ENCODE measurements at places on chromosomes 13 and 19.

- no peak for DNase-seq
Measured at GRCh38 chr19:11465600-11465999, 15.2 kb downstream of the ELAVL3 start.

GRCh38 chr13:20378721-20379120 lies 146.6 kb upstream of the GJB6 start:
- no peak for DNase-seq

DNA sequence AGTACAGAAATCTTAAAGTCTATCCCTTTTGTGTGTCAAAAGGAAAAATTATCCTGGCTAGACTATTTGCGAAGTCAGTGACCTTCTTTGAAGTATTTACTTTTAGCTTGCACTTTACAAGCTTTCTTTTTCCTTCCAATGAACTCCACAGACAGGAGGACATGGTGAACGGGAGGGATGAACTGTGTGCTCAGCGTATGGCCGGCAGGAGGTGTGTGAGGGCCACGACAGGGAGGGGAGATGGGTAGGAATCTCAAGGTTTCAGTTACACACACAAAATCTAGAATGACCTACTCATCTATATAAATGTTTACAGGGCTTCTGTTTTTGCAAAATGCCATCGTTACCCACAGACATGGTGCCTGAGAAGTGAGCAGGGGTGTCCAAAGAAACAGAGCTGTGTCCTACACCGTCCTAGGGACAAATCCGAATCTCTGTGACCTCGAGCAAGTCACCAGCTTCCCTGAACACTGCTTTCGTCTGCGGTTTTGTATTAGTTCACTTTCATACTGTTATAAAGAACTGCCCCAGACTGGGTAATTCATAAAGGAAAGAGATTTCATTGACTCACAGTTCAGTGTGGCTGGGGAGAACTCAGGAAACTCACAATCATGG lies 537.2 kb downstream of the LIG4 start:
- no peak for DNase-seq

- DNase-seq = no peak
Measured at GRCh38 chr13:33994826-33995502, 177.0 kb downstream of the RFC3 start.

DNA sequence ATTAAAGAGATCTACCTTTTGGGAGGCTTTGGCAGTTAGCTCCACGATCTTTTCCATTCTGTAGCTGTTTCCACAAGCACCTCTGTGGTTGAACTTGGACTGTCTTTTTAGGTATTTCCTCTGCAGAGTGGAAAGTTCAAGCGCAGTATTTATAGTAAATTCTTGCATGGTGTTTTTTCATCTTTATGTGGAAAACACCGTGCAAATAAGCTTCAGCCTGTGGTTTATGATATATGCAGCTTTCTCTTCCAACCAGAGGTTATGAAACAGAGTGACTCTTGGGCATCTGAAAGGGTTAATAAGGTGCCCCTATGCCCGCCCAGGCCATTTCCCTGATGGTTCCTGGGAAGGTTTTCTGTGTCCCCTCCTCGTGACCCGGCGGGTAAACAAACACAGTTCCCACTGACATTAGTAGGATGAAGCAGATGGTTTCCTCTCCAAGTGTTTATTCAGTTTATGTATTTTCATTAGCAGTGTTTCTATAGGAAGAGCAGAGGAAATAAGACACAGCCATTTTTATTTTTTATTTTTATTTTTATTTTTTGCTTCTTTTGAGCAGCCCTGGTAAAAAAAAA lies 39.7 kb upstream of the RNF113B start:
- no peak for DNase-seq

- no peak for DNase-seq
Measured at GRCh38 chr13:37905736-37906135, 36.2 kb upstream of the TRPC4 start.

- peak; percentile 63 for DNase-seq
Measured at GRCh38 chr19:6521718-6522646, 8.8 kb upstream of the TNFSF9 start.

DNA sequence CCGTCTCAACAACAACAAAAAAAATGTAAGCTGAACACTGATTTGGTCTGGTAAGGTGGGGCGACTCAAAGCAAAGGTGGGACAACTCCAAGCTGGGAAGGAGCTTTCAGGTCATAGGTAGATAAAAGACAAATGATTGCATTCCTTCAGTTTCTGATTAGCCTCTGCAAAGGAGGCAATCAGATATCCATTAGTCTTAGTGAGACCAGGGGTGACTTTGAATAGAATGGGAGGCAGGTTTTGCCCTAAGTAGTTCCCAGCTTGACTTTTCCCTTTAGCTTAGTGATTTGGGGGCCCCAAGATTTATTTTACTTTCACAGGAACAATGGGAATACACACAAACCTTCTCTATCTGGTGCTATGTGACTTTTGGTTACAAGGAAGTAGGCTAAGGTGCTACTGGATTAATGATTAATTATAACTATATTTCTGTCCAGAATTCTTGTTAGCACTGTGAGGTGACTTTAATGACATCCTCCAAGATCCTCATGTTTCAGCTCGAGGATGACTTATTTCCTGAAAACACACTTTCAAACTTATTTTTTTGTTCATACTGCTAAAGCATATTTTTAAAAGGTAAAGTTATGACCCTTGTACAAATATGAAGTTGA lies 10.6 kb upstream of the MTRF1 start:
- no peak for DNase-seq

DNA sequence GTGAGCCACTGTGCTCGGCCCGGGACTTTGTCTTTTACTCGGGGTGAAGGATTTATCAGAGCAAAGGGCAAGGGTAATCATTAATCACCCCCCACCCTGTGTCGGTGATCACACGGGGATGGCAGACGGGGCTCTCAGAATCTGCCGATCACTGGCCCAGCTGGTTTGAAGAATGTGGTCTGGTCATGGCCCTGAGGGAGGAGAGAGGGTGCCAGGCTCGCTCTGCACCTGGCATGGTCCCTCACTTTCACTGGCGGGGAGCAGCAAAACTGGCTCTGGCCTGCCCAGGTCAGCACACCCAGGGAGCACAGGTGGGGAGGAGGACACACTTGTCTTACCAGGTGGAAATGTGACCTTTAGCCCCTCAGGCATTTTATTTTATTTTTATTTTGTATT lies 10.2 kb downstream of the REEP6 start:
- DNase-seq = no peak

Measured in activated CD8-positive, alpha-beta memory T cell treated with anti-CD3 and anti-CD28 coated beads for 4 hours (primary cell).